LHCN-M2 (cell line): ENCODE measurements at places on chromosomes 11 and 22. TPM values are rescaled to one million over a fixed set of nuclear protein-coding genes. Genes with fewer than 3 reads are reported as not detected.

ANAPC15 gene
- total RNA-seq = 33.9 and 42.8 TPM in 2 replicates

OR4A16 gene
- total RNA-seq = not detected in 2 replicates

ADM2 gene
- total RNA-seq = not detected in 2 replicates

DERL3 gene
- 0.23 TPM in 1 of 2 replicates, not detected in the other for total RNA-seq

PHLDA2 gene
- 12.5 and 12.6 TPM in 2 replicates for total RNA-seq

OOSP4A gene
- not detected in 2 replicates for total RNA-seq

DDTL gene
- 0.11 TPM in 1 of 2 replicates, not detected in the other for total RNA-seq

DDI1 gene
- not detected in 2 replicates for total RNA-seq

SCGB1C1 gene
- total RNA-seq = not detected in 2 replicates

MS4A7 gene
- total RNA-seq = not detected in 2 replicates

MICALL1 gene
- total RNA-seq = 52.0 and 54.6 TPM in 2 replicates
